GM03348 (cell line): ENCODE measurements at places on chromosomes 7 and 10.

GRCh38 chr10:29022513-29022912, 266.4 kb upstream of the LYZL1 start:
- DNase-seq, result no peak

DNA sequence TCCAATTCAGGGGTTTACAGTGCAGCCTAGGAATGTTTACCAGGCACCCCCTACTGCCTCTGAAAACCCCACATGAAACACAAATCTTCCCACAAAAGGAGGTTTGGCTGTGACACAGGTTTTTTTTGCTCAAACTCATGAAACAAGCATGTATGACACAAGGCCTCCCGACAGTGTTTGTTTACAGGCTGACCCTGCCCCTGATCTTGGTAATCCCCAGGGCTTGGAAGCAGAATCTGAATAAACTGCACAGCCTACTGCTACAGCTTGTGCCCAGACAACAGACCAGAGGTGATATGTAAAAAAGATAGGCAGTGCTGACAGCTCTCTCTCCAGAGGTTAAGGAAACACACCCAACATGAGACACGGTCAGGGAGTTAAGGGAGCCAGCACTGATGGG, 184.2 kb downstream of the KMT2E start:
- DNase-seq, result peak; percentile 72

DNA sequence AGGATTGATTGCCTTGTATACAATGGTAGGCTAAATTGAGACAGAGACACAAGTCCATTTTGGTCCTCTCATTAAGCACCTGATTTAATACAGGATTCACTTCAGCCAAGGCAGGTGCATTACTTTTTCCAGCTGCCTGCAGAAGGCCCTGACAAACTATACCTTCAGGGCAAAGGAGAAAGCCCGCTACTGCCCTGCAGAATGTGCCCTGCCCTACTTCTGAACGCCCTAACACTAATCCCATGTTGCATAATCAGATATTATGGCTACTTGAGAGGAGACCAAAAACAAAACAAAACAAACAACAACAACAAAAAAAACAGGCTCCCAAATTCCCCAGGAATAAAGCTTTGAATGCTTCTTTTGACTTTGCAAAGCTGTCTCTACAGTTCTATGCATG, 116.9 kb upstream of the ABI1 start:
- no peak for DNase-seq

- DNase-seq, result no peak
These were observed 124.3 kb upstream of the UNC5B start for GRCh38 chr10:71088054-71088453.

GRCh38 chr10:114343623-114344505, 60.4 kb downstream of the AFAP1L2 start:
- no peak for DNase-seq

- no peak for DNase-seq
These were observed 16.8 kb downstream of the LRRC72 start for GRCh38 chr7:16543456-16543855.

DNA sequence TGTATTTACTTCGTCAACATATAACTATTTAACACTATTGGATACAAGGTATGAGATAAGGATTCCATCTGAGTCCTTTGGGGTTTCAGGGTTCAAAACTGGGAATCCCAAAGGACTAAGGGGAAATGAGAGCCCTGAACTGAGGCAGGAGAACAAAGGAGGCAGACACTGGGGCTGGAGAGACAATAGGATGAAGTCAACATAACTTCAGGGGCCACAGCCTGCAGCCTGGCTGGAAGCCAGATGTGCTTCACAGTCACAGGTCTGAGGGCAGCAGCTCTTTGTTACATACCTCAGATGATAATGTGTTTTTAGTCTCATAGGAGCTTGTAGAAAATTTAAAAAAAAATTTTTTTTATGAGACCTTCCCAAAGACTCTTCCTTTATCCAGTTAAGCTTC, 73.3 kb downstream of the NRF1 start:
- DNase-seq, result no peak

DNA sequence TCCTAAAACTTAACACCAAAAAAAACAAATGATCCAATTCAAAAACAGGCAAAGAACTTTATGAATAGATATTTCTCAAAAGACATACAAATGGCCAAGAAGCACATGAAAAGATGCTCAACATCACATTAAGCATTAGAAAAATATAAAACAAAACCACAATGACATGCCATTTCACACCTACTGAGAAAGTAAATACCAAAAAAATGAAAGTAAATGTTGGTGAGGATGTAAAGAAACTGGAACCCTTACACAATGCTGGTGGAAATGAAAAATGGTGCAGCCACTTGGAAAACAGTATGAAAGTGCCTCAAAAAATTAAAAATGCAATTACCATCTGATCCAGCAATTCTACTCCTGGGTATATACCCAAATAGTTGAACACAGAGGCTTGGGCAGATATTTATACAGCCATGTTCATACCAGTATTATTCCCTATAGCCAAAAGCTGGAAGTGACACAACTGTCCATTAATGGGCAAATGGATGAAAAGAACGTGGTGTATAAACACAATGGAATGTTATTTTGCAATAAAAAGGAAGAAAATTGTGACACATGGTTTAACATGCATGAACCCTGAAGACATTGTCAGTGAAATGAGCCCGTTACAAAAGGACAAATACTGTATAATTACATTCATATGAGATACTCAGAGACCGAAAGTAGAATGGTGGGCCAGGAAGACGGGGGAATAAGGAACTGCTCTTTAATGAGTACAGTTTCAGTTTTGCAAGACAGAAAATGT, 89.0 kb downstream of the JMJD1C start:
- DNase-seq, result peak; percentile 63

- DNase-seq, result no peak
These were observed 545.5 kb upstream of the FOXK1 start for GRCh38 chr7:4136501-4137110.

DNA sequence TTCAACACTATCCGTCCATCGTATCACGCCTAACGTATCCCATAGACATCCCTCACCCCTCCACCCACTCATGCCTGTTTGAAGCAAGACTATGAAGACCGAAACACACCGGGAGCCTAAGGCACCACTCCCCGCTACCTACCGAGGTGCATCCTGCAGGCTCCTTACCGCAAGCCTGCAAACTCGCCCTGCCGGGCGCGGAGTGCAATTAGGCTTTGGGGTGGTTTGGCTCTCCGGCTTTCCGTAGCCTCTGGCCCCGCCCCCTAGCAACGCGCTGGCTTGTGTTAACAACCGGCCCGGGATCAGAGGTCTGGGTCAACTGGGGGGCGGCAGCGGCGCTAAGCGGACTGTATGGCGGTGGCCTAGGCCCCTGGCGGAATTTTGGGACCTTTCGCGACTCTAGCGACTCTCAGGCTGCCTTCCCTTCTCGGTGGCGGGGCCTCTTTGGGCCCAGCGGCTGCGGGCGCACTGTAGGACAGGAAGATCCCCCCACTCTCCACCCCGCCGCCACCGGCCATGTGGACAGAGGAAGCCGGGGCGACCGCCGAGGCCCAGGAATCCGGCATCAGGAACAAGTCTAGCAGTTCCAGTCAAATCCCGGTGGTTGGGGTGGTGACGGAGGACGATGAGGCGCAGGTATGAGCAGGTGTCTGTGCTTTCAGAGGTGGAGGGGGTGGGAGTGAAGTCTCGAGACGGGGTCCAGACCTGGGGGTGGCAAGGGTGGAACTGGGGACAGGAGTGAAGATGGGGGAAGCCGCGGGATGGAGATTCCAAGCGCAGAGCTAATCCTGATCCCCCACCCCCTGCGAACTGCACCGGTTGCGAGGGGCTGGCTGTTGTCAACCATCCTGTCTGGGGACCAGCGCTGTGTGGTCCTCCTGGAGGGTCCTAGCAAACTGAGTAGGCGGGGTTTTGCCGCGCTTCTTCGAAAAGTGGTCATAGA, at the start of gene CFAP69:
Gene CFAP69, plus strand, starts transcription at position 266 of the 943 bp plus-strand sequence. Its CDS starts 251 bp downstream, at position 517.
- peak; percentile 93 for DNase-seq

- DNase-seq, result peak; percentile 81
These were observed 163.1 kb upstream of the PLXNA4 start for GRCh38 chr7:132739271-132739955.

GRCh38 chr10:8137726-8138125, 83.2 kb downstream of the GATA3 start:
- DNase-seq, result no peak

DNA sequence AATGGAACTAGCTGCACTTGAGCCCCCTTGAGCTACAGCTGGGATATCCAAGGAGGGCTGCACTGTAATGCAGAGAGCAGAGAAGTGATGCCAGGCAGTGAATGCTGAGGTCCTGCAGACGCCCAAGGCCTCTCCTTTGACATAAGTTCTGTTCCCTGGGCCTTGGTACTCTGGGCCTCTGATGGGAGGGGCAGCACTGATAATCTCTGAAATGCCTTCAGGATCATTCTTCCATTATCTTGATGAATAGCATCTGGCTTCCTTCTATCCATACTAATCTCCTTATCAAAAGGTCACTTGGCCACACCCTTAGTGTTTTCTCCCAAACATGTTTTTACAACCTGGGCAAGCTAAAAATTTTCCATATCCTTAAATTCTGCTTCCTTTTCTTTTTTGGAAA, 6.9 kb downstream of the GRB10 start:
- no peak for DNase-seq

DNA sequence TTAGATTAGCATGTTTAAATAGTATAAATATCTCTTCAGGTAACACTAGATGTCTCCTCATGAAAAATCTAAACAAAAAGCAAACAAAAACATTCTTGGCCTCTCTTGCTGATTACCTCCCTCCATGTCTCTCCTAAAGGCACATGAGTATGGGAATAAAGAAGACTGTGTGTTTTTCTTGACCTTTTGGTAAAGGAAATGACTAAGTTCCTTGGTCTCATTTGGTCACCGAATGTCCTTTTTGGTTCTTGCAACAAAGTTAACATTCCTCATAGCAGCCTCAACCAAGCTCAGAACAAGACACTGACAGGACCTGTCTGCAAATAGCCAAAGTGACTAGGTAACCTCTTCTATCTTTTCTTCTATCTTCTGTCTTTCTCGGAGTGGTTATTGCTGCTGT, 35.5 kb downstream of the POM121L12 start:
- no peak for DNase-seq

GRCh38 chr7:116399819-116400218, 99.7 kb upstream of the CAV2 start:
- DNase-seq, result peak; percentile 47

DNA sequence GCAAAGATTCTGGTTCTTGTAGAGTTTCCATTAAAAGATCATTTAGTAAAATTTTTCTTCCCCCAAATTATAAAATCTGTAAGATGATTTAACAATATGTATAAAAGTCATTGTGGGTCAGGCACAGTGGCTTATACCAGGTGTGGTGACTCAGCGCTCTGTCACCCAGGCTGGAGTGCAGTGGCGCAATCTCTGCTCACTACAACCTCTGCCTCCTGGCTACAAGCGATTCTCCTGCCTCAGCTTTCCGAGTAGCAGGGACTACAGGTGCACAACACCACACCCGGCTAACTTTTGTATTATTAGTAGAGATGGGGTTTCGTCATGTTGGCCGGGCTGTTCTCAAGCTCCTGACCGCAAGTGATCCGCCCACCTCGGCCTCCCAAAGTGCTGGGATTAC, 68.0 kb downstream of the SEPTIN14 start:
- DNase-seq, result no peak

DNA sequence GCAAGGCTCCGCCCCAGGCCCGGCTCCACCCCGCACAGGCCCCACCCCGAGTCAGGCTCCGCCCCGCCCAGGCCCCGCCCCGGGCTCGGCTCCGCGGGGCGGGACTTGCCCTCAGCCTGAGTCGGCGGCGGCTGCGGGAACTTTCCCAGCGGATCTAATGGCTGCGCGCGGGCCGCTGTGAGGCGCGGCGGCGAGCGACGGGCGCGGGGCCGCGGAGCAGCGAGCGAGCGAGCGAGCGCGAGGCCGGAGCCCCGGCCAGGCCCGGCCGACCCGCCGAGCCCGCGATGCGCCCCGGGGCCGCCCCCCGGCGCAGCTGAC, at the start of gene INPP5A:
Gene INPP5A, plus strand, starts transcription at position 104 of the 318 bp plus-strand sequence. CDS start 310 bp downstream, outside the sequence.
- no peak for DNase-seq

GRCh38 chr7:81736091-81736490, 33.8 kb downstream of the HGF start:
- DNase-seq, result no peak

DNA sequence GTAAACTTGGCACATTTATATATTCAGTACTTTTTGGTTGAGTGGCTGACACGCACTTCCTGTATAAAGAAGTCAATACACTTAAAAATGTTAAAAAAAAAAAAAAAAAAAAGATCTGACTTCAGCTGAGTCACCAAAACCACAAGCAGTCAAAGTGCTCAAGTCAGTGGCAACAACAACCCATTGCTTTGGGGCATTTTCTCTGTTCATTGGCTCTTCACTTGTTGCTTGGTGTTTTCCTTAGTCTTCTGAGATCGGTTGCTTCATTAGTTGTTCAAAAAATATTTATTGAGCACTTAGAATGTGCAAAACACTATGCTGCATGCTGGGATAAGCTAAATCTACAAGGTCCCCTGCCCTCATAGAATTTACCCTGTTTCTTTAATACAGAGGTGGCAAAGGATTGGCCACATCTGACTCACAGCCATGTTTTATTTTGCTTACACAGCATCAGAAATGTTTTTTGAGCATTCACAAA, 63.7 kb downstream of the ZNRF2 start:
- DNase-seq, result peak; percentile 70

DNA sequence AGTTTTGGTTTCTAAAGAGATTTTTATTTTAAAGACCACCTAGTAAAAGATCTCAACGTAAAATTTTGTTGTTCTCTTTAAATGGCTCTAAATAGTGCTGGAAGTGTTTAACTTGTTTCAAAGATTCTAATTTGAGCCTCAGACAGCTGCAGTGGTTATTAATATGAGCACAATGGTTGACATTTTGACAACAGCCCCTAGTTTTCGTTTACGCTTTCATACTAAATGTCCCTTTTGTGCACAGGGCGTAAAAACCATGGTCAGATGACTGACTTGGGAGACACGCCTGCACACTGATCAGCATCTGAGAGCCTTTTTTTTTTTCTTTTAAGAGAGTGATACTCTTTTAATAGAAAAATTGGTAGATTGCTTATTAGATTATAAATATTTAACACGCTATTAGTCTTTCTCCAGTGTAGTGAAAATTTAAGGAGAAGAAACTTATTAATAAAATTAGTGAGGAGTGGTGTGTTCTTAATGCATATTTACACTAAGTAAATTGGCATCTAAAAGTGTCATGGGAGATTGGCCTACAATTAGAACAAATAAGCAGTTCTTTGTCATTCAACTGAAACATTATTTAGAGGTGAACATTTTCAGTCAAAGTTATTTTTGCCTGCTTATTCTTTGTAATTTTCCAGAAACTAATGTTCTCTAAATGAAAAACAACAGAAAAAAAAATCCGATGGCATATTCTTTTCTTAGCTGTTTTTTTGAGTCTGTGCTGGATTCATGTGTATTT, 182.8 kb upstream of the PHYHIPL start:
- DNase-seq, result no peak

GRCh38 chr10:116960066-116960776, 44.8 kb downstream of the SHTN1 start:
- DNase-seq, result peak; percentile 29

- DNase-seq, result no peak
These were observed 59.3 kb downstream of the C10orf105 start for GRCh38 chr10:71660313-71660712.

GRCh38 chr7:66110856-66111255, 3.8 kb upstream of the CRCP start:
- peak; percentile 76 for DNase-seq

GRCh38 chr10:55446441-55447002, 645.5 kb upstream of the PCDH15 start:
- no peak for DNase-seq
